Common myeloid progenitor, CD34-positive (primary cell): ENCODE measurements at places on chromosomes 12 and 14.

DNA sequence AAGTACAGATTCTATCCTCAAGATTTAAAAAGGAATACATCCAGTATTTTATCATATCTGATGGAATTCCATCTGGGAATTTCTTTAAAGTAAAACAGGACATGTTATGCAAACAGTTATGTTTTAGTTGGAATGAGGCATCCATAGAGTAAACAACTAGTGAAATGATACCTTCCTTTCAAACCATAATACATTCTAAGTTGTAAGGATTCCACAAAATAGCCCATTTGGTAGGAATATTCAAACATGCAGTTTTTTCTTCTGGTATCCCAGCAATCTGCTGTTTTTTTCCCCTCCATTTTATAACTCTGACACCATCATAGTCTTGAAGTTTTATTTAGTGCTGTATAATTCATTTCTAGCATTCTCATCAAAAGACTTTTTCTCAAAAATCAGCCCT, 149.6 kb downstream of the ADAMTS20 start:
- no peak for DNase-seq

- peak; percentile 59 for DNase-seq
These were observed 7.5 kb downstream of the ITGA5 start for GRCh38 chr12:54411391-54412241.

GRCh38 chr12:111467857-111468241, 62.1 kb downstream of the SH2B3 start:
- no peak for DNase-seq

DNA sequence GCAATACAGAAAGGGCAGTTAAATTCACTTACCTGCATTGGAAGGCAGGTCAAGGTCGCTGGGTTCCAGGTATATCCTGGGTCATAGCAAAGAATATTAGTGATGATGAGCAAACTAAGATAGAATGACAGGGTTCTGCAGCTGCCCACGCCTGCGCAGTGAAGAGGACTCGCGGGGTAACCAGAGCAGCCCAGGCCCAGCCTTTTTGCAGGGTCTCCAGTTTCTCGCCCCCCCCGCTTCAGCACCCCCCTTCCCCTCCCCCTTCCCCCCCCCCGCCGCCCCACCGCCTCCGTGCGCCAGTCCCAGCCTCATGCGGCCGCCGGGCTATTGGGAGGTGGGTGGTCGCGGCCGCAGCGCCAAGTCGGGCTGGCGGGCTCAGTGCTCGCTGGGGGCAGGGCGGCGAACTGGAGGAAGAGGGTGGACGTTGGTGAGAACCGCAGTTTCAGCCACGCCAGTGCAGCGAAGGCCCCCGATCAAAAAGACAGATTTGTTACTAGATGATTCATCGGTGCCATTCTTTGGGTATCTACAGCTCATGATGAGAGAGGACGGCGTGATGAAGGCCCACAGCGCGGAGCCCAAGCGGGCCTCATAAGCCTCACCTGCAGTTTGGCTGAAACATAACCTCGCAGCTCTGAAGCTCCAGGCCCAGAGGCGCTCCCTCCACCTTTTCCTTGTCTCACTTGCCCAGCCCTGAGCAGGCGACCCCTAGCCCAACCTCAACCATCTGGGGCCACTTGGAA, 20.2 kb downstream of the SLC2A3 start:
- no peak for DNase-seq
